ENCODE measurements at places on chromosomes 2 and 18.

GRCh38 chr2:40658941-40659340 lies 207.1 kb upstream of the SLC8A1 start:
- no peak for DNase-seq

GRCh38 chr18:24771300-24771699 lies 310.9 kb downstream of the HRH4 start:
- no peak for DNase-seq

- DNase-seq, result no peak
Observed at GRCh38 chr2:86081724-86082123, 24.0 kb downstream of the POLR1A start.

DNA sequence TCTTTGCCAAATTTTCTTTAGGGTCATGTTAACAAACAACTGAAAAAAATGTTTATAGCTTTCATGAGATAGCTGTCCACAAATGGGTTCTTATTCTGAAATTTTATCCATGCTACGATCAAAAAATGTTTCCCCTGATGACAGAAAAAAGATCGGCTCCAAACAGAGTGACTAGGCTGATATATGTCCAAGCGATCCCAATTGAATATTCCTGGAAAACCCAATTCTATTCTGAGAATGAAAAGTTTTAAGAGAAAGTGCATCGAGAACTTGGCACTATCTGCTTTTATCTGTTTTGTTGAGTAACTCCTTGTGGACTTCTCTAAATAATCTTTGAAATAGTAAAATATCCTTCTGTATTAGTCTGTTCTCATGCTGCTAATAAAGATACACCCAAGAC lies 19.1 kb downstream of the KCNE4 start:
- no peak for DNase-seq

DNA sequence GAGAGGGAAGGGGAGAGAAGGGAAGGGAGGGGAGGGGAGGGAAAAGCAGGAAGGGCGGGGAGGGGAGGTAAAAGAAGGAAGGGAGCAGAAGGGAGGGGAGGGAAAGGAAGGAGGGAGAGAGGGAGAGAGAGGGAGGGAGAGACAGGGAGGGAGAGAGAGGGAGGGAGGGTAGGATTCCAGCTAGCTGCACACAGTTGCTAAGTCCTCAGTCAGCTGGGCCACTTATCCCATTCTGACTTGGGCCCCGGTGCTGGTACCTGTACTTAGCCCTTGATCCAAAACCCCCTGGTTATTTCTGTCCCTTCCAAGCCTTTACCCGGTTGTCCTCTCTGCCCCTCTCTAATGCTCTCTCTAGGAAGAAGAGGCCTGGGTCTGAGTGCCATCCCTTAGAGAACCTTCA lies 211.4 kb downstream of the TTC32 start:
- no peak for DNase-seq

- DNase-seq, result no peak
Observed at GRCh38 chr18:59839246-59839645, 60.5 kb upstream of the PMAIP1 start.

GRCh38 chr18:79643054-79643984 lies 36.3 kb upstream of the CTDP1 start:
- no peak for DNase-seq

- DNase-seq, result no peak
Observed at GRCh38 chr2:20616341-20616871, 34.5 kb downstream of the HS1BP3 start.

DNA sequence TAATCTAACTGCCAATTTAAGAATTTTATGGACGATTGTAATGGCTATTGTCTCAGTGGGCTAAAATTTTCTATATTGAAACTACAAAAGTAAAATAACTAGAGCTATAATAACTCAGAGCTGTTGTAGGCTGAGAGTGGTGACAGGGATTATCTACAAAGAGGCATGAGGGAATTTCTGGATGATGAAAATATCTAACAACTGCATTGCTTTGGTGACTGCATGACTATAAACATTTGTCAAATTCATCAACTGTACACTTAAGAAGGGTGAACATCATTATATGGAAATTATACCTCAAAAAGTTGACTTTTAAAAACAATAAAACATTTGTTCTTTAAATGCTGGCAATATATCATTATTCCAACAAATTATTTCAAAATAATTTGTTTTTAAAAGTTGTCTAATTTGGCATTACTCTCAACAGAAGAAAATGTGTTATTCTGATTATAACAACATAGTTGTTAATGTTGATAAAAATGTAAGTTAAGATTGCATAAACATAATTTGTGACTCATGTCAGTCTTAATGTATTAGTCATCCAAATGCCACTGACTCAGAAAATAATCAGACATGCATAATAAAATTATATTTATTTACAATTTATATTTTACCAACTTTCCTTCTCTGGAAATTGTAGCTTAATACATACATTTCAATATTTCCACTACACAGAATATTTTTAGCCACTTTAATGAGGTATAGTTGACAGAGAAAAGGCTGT lies 865.1 kb upstream of the VRK2 start:
- DNase-seq, result no peak

DNA sequence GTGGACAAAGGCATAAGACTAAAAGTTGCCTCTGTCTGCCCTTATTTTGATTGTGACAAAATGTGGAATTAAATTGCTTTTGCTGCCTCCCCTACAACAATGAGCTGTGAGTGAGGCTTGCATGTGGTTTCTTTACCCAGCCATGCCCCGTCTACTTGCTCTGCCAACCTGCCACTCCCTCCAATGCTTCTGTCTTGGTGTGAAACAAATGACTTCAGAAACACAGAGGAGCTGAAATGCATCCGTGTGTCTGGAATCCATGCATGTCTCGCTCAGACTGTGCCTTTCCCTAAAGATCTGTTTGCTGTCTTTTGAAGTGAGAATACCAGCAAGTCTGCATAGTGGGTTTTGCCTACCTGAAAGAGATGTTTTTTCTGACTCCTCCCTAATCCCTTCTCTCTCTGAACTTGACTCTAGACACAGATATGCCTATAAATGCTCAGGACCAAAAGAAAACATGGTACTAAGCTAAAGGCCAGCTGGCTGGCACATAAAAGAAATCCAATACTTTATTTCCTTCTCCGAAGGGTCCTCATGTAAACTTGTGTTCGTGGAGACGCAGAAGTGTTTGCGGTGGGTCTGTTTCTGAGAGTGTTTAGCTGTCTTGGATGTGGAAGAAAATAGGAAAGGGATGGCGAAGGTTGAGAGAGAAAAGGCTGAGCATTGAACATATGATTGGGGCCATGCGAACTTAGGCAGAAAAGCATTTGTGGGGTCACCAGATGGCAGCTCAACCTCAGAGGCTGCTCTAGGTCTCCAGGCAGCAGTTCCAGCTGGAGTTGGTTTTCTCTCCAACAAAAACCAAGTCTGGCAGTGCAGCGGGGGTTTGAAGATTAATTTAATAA lies 120.5 kb downstream of the CCBE1 start:
- DNase-seq, result no peak

- DNase-seq, result no peak
Observed at GRCh38 chr18:3598581-3598980, 148.6 kb downstream of the TGIF1 start.

- no peak for DNase-seq
Observed at GRCh38 chr2:100876231-100876860, 56.4 kb downstream of the NPAS2 start.

- no peak for DNase-seq
Observed at GRCh38 chr2:109352056-109352897, 223.3 kb downstream of the SH3RF3 start.

GRCh38 chr2:44826601-44827000 lies 114.9 kb upstream of the SIX3 start:
- no peak for DNase-seq

- no peak for DNase-seq
Observed at GRCh38 chr2:109065391-109065734, 63.6 kb upstream of the SH3RF3 start.

DNA sequence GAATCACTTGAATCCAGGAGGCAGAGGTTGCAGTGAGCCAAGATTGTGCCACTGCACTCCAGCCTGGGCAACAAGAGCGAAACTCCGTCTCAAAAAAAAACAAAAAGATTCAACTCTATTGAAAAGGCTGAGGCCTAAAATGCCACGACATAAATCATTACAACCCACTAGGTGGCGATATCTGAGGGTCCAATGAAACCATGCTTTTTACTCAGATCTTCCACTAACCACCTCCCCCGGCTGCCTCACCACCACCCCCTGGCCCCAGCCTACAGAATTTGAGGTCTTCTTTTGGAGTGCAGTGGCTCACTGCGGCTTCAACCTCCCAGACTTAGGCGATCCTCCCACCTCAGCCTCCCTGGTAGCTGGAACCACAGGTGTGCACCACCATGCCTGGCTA lies 57.5 kb downstream of the AP1S3 start:
- peak; percentile 37 for DNase-seq

DNA sequence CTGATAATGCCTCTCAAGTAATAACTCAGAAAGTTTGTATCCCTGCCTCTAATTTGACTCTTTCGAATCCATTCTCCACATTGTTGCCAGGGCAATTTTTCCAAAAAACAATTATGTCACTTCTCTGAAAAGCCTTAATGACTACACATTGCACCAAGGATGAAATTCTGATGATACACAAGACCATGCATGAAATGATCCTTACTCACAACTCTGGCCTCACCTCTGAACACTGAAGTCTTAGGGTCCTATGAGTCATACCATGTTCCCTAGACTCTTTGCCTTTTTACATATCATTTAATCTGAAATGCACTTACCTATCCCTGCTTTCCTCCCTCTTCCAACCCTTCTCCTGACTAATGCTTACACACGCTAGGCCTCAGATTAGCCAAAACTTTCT lies 51.0 kb downstream of the WDPCP start:
- DNase-seq, result no peak

DNA sequence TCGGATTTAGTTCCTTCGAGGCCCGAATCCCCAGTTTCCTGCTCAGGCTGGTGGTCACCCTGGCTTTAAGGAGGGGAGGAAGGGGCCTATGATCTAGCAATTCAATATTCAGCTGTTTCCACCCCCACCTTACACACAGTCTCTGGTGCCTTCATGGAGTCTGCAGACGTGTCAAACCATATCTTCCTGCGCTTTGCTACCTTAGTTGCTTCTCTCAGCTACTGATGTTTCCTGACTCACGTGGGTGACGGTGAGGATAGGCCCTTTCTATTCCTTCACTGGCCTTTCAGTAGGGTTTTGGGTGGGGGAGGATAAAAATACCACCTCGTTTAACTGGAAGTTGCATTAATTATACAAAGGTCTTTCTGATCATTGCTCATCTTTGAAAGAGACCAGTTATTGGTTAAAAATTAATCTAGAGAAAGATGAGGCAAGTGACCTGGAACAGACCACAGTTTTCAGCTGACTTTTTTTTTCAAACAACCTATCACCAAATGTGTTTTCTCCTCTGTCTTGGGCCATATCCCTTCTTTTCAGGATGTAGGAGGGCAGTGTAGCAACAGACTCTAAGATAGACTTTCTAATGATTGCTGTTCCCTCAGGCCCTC lies 49.7 kb downstream of the SH2D6 start:
- DNase-seq, result no peak

DNA sequence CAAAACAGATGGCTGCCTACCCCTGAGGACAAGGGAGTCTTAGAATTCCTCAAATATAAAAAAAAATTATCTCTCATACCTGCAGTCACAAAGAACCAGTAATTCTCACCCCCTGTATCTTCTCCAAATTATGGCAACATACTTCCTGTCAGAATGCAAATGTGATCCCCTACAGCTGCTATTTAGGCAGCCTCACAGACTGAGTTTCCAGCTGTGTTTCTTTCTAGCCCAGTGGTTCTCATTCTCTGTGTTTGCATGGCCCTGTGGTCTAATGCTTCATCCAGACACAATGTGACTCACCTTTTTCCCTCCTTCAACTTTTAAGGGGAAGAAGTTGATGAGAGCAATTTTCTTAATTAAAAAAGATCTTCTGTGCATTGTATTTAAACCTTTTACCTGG lies 726.3 kb downstream of the TSN start:
- DNase-seq, result no peak

DNA sequence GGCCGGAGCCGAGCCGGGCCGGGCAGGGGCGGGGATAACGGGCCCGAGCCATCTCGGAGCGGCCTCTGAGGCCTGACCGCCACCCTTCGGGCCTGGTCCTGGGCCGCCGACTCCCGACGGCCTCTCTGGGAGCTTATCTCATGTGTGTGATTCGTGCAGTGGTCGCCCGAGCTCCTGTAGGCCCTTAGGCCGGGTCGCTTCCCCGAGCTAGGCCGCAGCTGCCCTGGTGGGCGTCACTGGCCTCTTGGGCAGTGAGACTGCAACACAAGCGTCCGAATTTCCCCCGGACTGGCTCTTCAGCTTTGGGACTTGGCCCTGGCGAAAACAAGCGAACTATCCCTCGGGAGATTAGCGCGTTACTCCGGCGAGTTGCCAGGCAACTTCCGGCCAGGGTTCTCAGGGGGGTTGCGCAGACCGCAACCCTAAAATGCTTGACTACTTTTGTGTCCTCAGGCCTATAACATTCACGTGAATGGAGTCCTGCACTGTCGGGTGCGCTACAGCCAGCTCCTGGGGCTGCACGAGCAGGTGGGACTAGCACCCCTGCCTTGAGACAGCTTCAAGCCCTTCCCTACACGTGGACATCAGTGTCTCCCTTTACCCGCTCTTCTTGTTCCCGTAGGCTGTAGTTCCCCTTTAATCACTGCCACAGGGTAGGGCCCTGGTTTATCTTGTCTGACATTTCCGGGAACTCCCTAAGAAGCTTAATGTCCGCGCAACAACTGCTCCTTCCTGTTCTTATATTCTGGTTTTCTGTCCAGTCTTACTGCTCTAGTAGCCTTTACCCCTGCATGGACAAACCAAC lies 602 bp downstream of the SNX17 start:
- DNase-seq, result no peak

- no peak for DNase-seq
Observed at GRCh38 chr2:165952741-165953211, 800 bp downstream of the TTC21B start.

DNA sequence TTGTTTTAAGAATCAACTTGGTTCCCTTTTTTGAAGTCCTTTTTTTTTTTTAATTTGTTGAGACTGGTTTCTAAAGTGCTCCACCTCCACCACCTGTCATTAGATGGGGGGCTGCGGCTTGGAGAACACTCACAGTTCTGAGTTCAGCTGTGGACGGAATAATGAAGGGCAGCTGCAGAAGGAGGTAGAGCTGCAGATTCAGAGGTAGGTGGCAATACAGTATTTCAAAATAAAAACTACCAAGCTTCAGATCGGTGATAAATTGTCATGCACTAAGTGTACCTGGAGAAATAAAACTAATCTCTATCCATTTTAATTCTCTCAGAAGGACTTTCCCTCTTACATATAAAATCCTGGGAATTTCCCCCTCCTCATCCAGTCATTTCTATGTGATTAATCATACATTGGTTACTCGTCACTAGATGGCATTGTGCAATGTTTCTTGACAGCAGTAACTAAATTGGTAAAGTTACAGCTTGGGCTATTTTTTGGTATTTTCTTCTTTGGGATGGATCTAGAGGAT lies 81.1 kb upstream of the SLC39A10 start:
- no peak for DNase-seq

- DNase-seq, result no peak
Observed at GRCh38 chr2:240161087-240161750, 20.8 kb upstream of the OTOS start.
